ENCODE measurements at places on chromosomes 7 and 10.
A peak's percentile ranks its signal among the peaks of the same experiment; 100 is the strongest.

- DNase-seq, result peak; percentile 55
These were observed 754 bp downstream of the SLC25A13 start for GRCh38 chr7:96321031-96321657.

GRCh38 chr7:46210467-46210866 is 289.4 kb upstream of the IGFBP3 start:
- no peak for DNase-seq

DNA sequence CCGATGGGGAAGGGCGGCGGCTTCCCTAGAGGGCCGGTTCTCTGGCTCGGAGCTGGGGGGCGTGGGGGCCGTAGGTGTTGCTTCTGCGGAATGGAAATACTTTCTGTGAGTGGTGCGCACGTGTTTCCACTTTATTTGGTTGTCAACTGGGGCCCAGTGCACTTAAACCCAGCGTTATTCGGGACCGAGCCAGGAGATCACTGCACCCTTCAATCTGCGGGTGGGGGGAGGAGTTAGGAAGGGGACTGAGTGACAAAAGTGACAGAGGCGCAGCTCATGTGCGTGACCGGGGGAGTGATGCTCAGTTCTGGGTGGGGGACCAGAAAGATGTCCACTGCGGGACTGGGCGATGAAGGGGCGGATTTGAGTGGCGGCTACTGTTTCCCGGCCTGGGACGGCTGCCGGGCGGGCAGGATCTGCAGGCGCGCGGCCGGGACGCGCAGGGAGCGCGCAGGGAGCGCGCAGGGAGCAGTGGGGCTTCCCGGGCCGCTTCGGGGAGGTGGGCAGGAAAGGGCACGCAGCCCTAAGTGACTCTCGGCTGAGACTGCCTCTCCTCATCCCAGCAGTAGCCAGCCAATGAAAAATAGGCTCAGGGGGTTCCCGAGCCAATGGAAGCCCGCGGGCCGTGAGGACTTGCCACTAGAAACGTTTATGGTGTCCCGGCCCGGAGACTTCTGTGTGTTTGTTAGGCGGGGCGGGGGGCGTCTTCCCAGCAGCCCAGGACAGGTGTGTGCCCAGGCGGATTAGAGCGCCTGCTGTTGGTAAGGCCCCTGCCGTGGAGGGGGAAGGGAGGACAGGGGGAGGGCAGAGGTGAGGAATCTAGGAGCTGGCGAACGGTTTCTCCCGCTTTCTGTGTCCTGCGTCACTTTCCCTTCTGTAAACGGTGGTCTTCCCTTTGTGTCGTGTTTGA is 54.3 kb upstream of the KDM7A start:
- peak; percentile 70 for DNase-seq

DNA sequence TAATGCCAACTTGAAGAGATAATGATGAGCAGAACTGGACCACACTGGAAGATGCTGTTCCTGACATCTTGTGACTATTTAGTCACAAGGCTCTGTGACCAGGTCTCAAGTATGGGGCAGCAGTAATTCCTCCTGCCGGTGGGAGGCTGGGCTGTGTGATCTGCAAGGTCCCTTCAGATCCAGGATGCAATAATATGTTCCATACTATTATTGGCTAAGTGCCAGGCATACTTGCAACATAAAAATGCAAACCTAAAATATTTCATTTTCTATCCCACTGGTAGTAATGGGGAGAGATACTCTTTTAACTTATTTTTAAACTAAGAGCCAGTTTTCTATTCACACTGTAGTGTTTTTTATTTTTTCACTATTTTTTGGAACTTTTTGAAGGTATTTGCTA is 171.5 kb downstream of the CYP26A1 start:
- DNase-seq, result no peak

DNA sequence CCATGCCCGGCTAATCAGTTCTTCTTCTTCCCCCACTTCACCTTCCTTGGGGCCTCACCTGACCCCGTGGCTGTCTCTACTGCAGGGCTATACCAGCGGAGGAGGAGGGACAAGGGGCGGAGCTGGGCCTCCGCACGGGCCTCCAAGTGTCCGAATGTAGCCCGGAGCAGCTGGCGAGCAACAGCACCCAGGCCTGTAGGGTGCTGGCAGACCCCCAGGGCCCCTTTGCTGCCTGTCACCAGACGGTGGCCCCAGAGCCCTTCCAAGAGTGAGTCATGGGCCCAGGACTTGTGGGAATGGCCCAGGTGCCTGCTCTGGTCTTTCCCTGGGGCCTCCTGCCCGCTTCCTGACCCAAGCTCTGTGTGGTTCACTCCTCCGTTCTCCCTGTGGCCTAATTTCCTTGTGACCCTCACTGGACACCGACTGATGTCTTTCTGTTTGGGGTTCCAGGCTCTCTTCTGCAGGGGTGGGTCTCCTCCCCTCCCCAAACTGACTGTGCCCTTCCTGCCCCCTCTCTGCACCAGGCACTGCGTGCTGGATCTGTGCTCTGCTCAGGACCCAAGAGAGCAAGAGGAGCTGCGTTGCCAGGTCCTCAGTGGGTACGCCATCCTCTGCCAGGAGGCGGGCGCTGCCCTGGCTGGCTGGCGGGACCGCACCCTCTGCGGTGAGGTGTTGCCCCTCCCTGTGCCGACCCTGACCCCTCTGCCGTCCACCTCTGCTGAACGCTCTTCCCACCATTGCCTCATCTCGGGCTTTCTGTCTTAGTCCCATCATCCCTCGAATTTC is 35.2 kb downstream of the EPHB4 start:
- no peak for DNase-seq

DNA sequence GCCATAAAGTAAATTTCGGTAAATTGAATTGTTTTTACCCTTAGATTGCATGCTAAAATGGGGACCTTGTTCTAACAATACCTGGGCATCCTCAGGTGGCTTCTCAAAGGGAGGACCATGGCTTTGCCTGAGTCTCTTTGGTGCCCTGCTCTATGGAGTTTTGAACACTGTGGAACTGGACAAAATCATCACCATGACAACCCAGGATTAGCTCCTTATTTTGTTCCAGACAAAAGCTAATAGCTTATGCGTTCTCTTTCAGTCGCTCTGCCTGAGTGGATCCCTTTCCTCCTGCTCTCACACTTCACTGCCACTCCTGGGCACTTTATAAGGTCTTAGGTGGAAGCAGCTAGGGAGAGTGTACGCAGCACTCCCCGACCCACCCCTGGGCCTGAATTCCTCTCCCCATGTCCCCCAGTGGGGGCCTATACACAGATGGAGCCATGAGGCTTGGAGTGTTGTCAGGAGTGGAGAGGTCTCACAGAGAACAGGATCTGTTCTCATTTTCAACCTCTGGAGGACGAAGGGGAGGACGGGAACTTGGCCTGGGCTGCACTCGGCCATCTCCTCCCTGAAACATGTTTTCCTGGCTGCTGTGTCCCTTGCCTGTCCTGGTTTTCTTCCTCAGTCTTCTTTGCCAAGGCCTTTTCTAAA is 19.0 kb downstream of the ADCYAP1R1 start:
- DNase-seq, result no peak

GRCh38 chr10:67222934-67223333 is 297.1 kb downstream of the LRRTM3 start:
- DNase-seq, result no peak

- peak; percentile 15 for DNase-seq
These were observed 744 bp downstream of the FRAT2 start for GRCh38 chr10:97333601-97334369.

GRCh38 chr10:85490431-85490830 is 876.2 kb downstream of the GRID1 start:
- DNase-seq, result no peak

DNA sequence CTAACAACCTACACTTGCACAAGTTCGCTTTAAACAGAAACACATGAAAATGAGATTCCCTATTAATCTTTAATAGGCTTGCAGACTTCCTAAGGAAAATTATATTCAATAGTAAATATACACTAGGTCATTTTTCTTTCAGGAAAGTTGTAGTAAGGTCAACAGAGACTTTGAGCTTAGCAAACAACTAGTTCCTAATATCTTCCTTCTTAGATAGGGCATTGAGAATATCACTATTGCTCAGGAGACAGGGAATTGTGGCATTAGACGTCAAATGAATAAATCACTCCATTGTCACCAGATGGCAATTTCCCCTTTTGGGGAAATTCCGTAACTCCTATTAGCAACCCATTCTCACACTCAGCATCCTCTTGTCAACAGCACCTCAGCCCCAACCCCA is 164.9 kb downstream of the GFRA1 start:
- no peak for DNase-seq

GRCh38 chr10:63972949-63973827 is 452.0 kb downstream of the REEP3 start:
- no peak for DNase-seq

DNA sequence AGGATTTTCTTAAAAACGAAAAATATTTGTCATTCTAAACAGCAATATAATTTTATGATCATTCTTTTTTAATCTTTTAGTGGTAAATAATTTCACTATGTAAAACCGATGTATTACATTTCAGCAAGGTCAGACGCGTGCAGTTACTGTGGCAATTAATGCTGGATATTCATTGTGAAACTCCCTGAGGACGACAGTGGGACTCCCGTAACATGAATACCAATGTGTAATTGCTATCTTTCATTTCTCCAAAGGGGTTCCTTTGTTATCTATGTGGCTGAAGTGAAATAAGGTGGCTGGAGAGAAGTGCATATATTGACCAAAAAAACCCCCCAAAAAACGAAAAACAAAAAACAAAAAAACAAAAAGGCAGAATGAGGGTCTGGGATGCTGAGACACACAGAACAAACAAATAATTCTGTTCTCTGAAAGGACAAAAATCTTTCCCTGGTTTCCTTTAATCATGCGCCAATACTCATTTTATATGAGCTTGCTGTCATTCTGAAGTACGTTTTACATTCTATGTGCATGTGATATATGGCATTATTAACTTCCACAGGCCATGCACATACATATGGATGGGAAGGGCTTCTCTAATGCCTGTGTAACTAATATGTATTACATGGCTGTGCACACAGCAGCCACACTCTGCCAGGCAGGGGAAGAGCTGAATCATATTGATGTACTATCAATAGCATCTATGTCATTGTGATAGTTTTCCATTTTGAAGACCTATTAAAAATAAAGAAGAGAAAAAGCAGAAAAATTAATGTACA is 161.4 kb downstream of the RAPGEF5 start:
- no peak for DNase-seq

GRCh38 chr10:33509231-33509831 is 174.9 kb upstream of the NRP1 start:
- no peak for DNase-seq

- DNase-seq, result no peak
These were observed 131.9 kb downstream of the KAT6B start for GRCh38 chr10:74958316-74958715.

- no peak for DNase-seq
These were observed 310.6 kb upstream of the ZMIZ1 start for GRCh38 chr10:78758176-78758575.

- no peak for DNase-seq
These were observed 69.5 kb upstream of the CDK13 start for GRCh38 chr7:39880556-39880955.

GRCh38 chr7:11216276-11216675 is 242.6 kb downstream of the PHF14 start:
- no peak for DNase-seq

- DNase-seq, result no peak
These were observed 254.9 kb downstream of the KIAA1217 start for GRCh38 chr10:24463611-24464426.

DNA sequence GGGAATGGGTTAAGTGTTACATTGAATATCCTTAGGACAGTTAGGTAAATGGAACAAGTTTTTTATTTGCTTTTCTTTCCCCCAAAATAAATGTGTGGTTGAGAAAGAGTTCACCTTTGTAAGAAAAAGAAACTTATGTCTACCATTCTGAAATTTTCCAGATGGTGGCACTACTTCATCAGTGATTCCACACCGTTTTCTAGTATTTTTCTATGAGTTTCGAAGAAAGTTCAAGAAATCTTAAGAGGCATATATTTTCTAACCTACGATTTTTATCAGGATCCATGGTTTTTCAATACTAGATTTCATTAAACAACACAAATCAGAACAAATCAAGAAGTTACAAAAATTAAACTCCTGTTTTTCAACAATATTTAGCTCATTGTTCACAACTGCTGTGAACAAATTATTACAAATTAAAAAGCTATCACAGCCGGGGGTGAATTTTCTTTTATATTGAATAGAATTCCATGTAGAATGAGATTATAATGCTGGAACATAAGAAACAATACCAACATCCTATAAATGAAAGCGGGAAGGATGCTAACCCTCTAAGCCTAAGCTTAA is 163.1 kb upstream of the NPVF start:
- DNase-seq, result no peak

DNA sequence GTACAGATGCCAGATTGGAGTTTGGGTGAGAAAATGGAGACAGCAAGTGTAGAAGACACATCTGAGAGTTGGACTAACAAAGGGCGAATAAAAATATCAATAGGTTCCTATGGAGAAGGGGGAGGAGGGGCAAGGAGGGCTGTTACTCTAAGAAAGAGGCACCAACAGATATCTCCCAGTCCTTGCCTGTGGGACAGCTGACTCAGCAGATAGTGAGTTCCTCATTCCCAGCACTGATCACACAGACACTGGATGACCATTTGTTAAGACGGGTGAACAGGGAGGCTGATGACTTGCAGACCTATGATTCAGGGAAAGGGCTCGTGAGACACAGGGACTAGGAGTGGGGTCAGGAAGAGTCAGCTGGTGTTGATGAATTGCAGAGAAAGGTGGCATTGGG is 5.7 kb upstream of the PRR15 start:
- DNase-seq, result no peak

DNA sequence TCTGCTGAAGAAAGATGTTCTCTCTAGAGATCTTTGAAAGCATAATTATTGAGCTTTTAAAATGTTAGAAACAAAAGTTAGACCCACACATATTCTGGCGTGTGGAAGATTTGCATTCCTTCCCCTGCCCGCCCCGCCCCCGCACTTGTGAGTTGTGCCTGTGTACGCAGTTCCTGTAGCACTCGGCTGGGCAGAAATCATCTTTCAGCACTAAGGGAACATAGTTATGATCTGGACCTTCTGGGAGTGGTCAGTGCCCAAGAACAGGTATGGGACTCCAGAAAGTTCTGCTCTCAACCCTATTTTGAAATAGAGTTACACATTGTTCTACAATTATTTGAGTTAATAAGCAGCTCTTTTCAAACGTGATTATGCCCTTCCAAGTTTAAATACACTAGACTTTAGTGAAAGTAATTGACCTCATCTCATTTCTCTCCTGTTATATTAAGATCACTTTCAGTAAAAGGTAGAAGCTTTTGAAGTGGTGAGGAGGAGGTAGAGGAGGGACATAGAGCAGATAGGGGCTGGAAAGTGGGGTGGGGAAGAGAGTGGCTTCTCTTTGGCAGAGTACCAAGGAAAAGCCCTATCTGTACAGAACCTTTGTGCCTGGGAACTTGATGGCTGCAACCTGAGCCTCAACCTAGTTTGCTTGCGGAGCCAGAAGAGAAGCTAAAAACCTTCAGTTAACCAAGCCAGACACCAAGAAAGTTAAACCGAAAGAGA is 5.7 kb downstream of the BLVRA start:
- DNase-seq, result peak; percentile 50

GRCh38 chr10:125708971-125709503 is 10.5 kb upstream of the EDRF1 start:
- DNase-seq, result no peak

DNA sequence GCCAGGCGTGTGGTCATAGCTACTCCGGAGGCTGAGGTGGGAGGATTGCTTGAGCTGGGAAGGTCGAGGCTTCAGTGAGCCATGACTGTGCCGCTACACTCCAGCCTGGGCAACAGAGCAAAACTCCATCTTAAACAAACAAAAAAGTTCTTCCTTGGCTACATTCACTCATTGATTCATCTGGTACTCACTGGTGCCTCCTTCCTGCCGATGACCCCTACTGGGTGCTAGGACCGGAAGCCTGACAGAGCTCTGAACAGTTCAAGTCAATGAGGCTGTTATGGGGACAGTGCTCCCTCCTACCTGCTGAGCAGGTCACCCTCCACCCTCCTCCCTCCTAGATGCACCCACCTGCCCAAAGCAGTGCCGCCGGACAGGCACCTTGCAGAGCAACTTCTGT is 4.9 kb downstream of the PCOLCE start:
- no peak for DNase-seq

All from activated CD4-positive, alpha-beta T cell treated with anti-CD3 and anti-CD28 coated beads for 4 hours (primary cell).